ENCODE measurements at places on chromosomes 13 and 19. TPM values are rescaled to one million over a fixed set of nuclear protein-coding genes. Genes with fewer than 3 reads are reported as not detected.

GRCh38 chr19:2625434-2625833 lies 77.1 kb downstream of the GNG7 start:
- DNase-seq = no peak

DNA sequence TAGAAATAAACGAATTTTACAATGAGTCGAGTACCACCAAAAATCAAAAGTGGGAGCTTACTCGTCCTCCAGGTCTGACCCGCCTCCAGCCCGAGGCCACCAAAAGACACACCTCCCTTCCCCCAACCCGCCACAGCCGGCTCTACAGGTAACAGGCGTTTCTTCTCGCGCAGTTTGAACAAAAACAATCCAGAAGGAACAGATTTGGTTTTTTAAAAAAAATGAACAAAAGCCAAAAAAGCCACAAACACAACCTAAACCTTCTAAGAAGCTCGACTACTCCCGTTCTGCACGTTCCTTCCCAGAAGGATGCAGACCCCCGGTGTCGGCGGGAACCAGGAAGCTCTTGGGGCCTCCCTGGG lies 671 bp downstream of the ZDHHC20 start:
- peak; percentile 67 for DNase-seq

GRCh38 chr13:64457976-64458375 lies 2772.2 kb downstream of the PCDH9 start:
- DNase-seq = no peak

- DNase-seq = no peak
These were observed 222.4 kb downstream of the KCTD12 start for GRCh38 chr13:76663592-76664335.

DNA sequence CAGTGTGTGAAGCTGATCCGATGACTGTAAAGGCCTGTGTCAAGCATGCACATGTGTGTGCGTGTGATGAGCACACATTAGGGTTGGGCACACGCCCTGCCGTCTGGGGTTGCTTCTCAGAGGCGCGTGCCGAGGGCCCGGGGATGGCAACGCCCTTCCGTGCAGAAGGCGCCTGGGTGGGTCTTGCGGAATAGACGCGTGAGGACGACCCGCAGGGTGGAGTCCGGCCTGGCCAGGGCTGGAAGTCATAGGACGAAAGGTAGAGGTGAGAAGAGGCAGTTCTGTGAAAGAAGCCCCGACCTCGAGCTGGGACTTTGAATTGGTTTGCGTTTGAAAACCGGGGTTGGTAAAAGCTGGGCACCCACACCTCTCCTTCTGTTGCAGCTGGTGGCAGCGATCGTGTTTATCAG lies 35.7 kb downstream of the TMEM255B start:
- no peak for DNase-seq

DNA sequence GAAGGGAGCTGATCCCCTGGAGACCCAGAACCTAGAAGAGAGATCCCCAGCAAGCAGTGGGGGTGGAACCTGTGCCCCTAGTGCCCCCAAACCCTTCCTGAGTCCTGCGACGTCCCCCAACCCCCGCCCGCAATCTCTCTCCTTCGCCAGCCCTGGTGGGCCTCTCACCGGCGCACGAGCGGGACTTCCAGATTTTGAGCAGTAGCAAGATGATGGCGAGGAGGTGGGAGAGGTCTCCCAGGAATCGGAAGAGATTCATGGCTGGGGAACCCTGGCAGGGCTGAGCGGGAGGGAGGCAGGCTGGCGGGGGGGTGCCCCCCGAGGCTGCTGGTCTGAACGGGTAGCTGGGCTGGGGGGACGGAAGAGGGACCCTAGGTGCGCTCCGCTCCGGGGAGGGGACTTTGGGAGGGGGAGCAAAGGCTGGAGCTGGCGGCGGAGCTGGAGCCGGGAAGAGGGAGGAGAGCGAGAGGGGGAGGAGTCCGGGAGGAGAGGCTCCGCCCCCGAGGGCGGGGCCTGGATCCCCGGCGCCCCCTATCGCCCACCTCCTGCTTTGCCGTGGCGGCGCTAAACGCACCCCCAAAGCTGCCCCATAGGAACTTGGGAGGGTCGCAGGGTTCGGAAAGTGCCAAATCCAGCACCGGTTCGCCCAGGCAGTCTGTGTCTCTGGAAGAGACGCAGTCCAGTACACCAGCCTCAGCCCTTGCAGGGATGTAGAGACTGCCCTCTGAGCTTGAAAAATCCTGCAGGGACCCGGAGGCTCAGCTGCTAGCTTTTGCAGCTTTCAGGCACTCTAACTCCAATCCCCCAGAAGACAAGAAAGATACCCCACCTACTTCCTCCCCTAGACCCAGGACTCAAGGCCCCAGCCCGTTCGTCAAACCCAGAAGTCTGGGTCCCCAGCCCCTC lies at the start of gene KDELR1:
KDELR1 (minus strand) TSS at position 452 of the 906 bp plus-strand sequence; CDS start at position 259, 193 bp downstream.
- peak; percentile 79 for DNase-seq

GRCh38 chr19:3411636-3412035 lies 45.3 kb downstream of the NFIC start:
- no peak for DNase-seq

DNA sequence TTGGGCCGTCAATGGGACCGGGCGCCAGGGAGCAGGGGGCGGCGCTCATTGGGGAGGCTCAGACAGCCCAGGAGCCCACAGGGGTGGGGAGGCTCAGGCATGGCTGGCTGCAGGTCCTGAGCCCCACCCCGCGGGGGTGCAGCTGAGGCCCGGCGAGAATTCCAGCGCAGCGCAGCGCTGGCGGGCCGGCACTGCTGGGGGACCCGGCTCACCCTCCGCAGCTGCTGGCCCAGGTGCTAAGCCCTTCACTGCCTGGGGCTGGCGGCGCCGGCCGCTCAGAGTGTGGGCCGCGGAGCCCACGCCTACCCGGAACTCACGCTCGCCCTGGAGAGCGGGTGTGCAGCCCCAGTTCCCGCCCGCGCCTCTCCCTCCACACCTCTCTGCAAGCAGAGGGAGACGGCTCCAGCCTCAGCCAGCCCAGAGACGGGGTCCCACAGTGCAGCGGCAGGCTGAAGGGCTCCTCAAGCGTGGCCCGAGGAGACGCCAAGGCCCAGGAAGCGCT lies 1227.4 kb downstream of the PCDH17 start:
- DNase-seq = no peak

DNA sequence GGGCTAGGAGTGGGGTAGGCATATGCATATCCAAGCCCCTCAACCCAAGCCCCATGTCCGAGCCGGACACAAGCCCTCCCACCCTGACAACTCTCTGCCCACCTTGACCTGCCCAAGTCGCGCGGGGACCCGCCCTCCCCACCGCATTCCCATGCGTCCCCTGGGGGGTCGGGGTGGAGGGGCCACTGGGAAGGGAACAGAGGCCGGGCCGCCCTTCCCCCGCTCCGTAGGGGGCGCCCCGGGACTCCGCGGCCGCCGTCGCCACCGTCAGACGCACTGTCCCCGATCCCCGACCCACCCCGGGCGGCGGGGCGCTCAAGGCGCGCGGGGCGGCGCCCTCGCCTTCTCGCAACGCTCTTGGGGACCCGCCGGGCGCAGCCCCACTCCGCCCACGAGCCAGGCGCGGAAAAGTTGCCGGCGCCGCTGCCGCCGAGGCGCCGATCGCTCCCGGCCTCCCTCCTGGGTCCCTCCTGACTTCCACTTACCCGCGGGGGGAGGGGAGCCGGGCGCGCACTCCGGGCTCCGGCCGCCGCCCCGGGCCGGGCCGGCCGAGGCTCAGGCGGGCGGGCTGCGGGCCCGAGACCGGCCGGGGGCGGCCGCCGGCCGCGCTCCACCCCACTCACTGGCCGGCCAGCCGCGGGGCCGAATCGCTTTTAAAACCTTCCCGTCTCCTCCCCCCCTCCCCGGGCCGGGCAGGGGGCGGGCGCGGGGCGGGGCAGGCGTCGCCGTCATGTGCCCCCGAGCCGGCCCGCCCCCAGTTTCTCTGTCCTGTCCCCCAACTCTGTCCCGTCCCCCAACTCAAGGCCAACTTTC lies 34.4 kb upstream of the NANOS3 start:
- peak; percentile 59 for DNase-seq

Gene NRTN
- total RNA-seq = 4.9 TPM

Gene EIF3K
- total RNA-seq = 416 TPM

Gene C19orf67
- 0.35 TPM for total RNA-seq

Gene ETHE1
- total RNA-seq = 21.2 TPM

Gene MED16
- total RNA-seq = 88.8 TPM

Gene PRTN3
- 0.61 TPM for total RNA-seq

Gene OR7A5
- total RNA-seq = not detected

Gene CEACAM1
- total RNA-seq = 1.2 TPM

Gene ZNF320
- 23.8 TPM for total RNA-seq
